ENCODE measurements at places on chromosomes 2 and 18.

DNA sequence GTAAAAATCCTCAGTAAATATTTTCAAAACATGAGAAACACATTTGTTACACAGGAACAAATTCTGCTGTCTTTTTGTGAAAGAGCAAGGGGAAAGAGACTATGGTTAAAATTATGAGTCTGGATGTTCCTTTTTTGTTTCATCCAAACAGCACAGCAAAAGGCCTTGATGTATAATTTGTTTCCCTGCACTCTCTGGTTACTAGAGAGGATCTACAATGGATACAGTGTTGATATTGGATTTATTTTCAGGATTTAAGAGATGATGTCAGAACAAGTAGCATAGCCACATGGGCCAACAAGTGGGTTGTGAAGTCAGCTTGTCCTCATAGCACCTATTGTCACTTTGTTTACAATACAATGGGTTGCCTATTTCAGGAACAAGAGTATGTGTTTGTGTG is 11.3 kb upstream of the ERBB4 start:
- no peak for DNase-seq

DNA sequence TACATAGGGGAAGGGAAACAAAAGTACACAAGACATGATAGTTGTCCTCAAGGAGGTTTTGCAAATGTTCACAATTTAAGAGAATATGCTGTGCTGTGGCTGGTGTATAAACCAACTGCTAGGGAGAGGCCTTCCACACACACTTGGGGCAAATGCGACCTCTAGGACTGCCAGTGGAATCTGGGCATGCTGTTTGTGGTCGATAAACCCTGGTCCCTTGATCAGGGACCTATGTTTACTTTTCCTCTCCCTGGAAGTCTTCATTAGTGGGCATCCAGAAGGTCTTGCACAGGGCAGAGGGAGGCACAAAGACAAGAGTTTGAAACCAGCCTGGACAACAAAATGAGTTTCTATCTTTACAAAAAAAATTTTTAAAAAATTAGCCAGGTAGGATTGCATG is 7.3 kb upstream of the IL1B start:
- DNase-seq = no peak

DNA sequence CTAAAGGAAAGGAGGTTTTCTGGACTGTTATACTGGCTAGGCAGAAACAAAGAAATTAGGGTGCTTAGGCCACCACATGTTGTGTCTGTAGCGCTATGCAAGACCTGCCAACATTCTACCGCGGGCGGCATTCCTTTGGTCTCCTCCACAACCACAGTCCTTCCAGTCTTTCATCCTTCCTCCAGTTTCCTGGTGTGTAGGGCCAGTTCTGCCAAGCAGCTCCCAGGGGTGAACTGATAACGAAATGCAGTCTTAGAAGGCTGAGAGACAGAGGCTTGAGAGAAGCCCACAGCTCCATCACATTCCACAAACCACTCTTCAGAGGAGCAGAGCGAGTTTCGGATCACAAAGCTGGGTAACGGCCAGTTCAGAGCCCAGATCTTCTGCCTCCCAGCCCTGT is 19.5 kb upstream of the CXXC1 start:
- DNase-seq = no peak

- no peak for DNase-seq
Measured at GRCh38 chr2:401019-401679, 113.3 kb upstream of the ALKAL2 start.

- no peak for DNase-seq
Measured at GRCh38 chr2:121505986-121506586, 24.6 kb upstream of the RNU4ATAC start.

GRCh38 chr2:27727257-27727656 is 44.3 kb upstream of the MRPL33 start:
- no peak for DNase-seq

GRCh38 chr18:48992791-48993555 is 42.2 kb upstream of the SMAD7 start:
- no peak for DNase-seq

DNA sequence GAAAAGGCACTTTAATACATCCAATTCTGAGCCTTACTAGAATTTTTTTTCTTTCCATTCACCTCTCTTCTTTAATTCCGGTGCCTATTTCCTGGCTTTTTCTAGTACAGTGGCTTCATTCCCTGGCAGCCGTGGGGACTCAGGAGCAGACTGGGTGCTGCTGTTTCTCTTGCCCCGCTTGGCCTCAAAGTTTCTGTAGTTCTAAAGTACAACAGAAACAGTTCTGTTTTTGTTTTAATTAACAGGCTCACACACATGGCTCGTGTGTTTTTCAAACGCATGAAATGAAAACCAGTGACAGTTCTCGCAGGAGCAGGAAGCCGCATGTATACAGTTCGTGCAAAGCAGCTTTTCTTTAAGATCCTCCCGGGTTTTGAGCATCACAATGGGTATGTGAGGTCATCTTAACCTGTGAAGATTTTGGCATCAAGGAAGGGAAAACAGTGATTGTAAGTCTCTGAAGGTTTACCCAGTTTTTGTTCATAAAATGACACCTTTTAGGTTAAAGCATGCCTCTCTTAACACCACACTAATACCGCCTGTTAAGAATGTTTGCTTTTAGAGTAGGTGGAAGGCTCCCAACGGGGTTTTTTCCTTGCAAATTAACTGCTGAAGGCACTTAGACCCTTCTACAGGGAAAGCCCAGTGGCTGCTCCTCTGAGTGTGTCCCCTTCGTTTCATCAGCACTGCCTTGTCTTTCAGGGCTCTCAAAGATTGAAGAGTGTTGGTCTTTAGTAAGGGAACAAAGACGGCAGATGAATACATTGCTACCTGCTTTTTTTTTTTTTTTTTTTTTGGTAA is 5.8 kb downstream of the FZD7 start:
- no peak for DNase-seq

DNA sequence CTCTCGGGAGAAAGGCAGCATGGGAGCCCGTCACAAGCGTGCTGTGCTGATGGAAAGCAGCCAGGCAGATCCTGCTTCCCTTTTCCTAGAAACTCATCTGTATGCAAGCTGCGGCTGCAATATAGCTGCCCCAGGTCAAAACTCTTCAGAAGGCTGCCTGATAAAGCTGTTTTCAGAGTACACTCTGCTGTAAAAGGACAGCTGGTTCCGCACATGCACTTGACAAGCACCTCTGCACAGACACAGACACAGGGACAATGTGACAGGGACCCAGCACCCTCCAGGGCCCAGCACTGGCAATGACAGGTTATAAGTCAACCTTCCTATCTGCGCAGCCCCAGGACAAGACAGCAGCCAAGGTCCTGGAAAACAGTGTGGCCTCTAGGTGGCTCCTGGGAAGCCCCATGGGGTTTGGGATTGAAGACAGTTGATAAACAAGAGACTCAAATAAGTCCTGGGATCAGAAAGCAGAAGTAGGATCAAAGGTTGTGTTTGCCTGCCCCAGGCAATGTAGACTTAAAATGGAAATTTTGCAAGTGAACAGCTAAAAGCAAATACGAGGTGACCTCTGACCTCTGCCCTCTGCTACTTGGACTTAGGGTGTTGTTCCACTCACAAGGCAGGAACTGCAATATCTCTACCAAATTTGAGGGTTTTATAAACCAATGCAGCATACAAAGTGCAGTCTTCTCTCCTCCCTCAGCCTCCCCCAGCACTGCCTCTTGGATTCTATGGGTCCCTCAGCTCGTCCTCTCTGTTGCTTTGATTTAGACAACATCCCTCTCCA is 16.9 kb downstream of the SLC66A2 start:
- no peak for DNase-seq

DNA sequence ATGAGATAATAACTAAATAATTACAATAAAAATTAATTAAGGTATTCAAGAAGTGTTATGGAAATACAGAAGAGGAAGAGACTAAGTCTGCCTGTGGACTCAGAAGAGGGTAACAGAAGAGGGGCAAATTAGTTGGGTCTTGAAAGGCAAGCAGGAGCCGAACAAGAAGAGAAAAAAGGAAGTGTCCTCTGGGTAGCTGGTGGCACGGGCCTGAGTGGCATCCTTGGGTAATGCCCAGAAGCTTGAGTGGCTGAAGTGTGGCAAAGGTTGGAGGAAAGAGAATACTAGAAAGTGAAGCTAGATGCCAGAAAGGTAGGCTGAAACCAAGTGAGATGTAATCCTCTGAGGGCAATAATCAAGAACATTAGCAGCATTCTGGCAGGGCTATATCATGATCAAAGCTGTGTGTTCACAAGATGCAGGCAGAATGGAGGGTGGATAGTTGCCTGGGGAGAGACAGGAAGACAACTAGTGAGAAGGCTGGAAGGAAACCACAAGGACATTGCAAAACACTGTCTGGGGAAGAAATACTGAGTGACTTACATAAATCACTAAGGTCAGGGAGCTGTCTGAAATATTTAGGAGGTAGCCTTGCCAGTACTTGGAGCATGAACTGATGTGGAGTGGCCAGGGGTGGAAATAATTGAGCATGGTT is 16.2 kb downstream of the DOCK10 start:
- DNase-seq = no peak

- no peak for DNase-seq
Measured at GRCh38 chr2:179538406-179539123, 273.9 kb upstream of the SESTD1 start.

DNA sequence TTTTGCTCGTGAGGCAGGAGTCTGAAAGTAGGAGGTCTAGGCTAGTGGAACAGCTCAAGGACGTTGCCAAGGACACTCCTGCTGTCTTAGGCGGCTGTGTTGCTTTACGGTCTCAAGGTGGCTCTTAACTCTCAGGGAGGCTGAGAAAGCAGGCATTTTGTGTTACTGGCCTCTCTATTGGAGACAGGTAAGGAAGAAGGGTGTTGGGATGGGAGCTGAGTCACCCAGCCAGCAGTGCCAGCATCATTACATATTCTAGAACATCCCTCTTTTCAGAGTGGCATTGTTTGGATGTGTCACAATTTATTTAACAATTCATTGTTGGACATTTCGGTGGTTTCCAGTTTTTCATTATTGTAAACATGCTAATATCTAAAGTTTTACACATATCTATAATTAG is 30.8 kb upstream of the TMEM214 start:
- DNase-seq = no peak

DNA sequence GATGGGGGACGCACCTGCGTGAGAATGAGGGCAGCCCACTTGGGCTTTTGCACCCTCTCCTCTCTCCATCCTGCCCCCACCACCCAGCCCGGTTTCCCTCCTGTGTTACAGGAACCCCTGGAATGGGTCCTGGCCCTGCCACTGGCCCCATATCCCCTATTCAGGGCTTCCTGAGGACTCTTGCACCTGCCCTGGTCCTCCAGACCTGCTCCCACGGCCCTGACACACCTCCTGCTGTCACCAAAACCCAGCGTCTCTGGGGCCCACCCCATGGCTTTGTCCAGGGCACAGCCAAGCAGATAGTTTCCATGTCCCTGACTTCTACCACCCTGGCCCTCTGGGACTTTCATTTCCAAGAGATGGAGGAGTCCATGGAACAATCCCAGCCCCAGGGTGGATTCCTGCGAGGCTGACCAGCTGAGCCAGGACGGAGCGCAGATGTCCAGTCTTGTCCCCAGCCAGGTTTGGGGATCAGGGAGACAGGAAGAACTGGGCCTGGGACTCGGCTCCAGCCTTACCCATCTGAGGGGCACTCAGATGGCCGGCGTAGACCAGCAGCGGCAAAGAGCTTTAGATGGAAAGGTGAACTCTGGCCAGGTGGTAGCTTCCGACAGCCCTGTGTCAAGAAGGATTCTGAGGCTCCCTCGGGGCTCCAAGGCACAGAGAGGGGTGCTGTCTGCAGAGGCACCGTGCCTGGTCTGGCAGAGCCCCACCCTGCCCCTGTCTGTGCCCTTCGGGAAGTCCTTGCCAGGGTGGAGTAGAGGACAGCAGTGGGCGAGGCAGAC is 12.0 kb downstream of the GPR35 start:
- DNase-seq = no peak

- DNase-seq = no peak
Measured at GRCh38 chr2:205500065-205500464, 182.2 kb upstream of the NRP2 start.

GRCh38 chr2:181814057-181814491 is 77.5 kb upstream of the ITPRID2 start:
- no peak for DNase-seq

DNA sequence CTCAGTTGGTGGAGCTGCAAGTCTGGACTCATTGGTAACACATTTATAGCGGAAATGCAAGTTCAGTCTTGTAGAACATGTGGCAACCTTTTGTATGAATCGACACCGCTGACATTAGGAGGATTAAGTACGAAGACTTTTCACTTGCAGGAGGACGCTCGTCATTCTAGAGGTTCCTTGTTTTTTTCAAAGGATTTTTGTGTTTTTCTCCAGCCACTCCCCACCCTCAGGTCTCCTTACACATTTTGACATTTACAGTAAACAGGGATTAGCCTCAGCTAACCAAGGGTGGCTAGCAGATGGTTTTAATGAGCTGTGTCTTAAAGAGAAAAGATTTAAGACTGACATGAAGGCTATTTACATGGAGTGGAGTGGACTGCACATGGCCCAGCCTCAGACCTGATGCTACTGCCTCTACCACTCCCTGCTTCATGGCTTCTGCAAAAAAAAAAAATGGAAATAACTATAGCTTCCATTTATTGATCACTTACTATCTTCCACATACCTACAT is 173.8 kb downstream of the TRIB2 start:
- no peak for DNase-seq

DNA sequence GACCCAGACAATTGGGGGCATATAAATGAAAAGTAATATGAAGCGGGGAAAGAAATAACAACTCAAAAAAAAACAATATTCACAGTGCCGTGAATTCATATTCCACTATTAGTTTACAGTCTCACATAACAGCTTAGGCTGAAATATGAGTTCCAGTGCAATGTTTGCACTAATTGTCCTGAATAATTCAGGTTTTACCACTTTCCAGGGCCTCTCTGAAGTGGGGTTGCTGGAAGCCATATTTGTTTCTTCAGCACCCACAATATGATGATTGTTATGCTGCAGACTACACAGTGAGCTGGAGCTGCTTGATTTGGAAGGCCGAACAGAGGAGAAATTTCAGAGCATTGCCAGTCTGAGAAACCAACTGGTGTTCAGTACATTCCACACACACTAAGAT is 894.5 kb upstream of the ACVR2A start:
- DNase-seq = no peak

All from activated T-cell treated with anti-CD3 and anti-CD28 coated beads, Interleukin-2, amount 50 U/mL, for 72 hours (primary cell).